ENCODE measurements at places on chromosomes 2 and 18.

DNA sequence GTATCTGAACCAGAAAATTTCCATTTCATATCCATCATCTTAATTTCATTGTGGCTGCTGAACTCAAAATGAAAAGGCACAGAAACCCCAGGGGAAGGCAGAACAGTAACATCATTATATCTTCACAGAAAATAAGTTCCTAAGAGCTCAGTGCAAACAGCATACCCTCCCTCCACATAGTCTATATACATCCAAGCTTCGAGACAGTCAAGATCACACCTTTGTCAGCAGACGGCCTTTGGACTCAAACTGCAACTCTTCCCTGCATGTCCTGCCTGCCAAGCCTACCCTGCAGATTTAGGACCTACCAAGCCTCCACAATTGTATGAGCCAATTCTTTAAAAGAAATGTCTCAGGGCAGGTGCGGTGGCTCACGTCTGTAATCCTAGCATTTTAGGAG lies 502.1 kb downstream of the SUCLG1 start:
- DNase-seq, result no peak

- peak; percentile 58 for DNase-seq
These were observed 97.5 kb upstream of the CD302 start for GRCh38 chr2:159895258-159896065.

- peak; percentile 25 for DNase-seq
These were observed 12.8 kb upstream of the TTN start for GRCh38 chr2:178819992-178820391.

- peak; percentile 45 for DNase-seq
These were observed 540 bp upstream of the RAB10 start for GRCh38 chr2:26033270-26033817.

DNA sequence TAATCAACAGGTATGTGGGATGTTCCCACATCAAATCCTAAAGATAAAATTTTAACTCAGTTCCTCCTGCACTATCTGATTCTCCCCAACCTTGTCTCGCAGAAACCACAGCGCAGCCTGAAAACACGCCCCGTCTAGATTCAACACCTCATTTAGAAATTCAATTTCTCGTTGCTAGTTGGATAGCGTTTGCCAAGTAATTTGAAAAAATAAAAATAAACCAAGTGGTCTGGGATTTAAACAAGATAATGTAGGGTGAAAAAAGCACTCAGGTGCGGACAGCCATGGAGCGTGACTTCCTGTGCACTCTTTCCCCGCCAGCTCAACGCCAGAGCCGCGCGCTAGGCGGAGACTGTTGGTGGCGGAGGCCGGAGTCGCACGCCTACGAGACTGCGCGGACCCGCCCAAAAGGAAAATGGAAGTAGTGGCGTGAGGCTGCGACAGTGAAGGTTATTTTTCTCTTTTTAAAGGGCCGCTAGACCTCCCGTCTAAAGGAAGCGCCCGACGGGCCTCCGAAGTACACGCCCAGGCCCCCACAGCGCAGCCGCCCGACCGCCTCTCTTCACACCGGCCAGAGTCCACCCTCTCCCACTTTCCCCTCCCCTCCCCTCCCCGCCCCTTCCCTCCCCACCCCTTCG lies 615 bp upstream of the CCNT2 start:
- DNase-seq, result no peak

- DNase-seq, result no peak
These were observed 3.5 kb downstream of the CNNM4 start for GRCh38 chr2:96764253-96764637.

- DNase-seq, result no peak
These were observed 689 bp downstream of the RPRD1A start for GRCh38 chr18:36066686-36067054.

DNA sequence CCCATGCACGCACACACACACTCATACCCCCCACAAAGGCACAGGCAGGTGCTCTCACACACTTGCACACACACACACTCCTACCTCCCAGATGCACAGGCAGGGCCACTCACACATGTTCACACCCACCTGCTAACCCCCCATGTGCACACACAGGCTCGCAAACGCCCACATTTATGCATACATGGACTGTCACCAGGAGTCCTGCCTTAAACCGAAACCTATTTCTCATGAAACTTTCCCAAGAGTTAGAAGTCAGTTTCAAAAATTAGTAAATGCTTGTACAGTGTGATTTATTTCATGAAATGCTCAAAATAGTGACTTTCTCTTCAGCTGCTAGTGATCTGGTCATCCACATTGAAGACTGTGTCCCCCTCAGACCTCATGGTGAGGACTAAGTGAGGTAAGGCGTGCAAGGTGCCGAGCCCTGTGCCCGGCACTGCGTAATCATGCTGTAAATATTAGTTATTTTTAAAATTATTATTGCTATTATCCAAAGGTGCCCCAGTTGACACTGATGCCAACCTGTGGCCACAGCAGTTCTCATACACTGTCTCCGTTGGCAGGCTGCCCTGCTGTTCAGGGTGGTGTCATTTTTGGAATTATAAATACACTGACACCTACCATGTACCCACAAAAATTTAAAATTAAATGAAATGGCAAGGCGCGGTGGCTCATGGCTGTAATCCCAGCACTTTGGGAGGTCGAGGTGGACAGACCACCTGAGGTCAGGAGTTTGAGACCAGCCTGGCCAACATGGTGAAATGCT lies 12.4 kb downstream of the CNNM4 start:
- DNase-seq, result peak; percentile 64

GRCh38 chr2:149246186-149246585 lies 84.2 kb upstream of the LYPD6 start:
- no peak for DNase-seq

DNA sequence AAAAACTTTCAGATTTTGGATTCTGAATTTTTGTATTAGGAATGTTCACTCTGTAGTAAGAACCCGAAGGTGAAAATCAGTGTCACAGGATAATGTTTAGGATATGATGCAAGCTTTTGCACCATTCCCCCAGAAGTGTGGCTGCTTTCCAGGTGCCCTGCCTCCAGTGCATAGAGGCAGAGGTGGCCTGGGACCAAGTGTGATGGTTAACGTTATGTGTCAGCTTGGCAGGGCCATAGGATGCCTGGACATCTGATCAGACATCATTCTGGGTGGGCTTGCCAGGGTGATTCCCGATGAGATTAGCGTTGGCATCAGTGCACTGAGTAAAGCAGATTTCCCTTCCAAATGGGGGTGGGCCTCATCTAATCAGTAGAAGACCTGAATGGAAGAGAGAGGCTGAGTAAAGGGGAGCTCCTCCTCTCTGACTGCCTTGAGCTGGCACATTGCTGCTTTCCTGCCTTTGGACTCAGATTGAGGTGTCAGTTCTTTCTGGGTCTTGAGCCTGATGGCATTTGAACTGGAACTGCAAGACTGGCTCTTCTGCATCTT lies 177.4 kb upstream of the HS6ST1 start:
- DNase-seq, result no peak

DNA sequence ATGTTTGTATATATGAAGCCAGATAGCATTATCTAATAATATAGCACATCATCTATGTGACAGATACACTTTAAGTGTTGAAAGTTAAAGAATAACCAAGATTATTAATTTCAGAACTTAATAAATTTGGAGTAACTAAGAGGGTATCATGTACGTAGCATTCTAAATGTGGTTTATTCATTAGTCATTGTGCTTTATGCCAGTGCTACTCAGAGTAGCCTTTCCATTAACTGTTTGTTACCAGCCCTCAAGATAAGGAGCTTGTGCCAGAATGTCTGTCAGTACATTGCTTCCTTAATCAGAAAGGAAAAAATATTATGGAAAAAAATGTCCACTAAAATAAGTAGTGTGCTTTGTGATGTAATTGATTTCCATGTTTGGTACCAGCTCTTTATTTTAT lies 94.9 kb upstream of the TWSG1 start:
- no peak for DNase-seq

DNA sequence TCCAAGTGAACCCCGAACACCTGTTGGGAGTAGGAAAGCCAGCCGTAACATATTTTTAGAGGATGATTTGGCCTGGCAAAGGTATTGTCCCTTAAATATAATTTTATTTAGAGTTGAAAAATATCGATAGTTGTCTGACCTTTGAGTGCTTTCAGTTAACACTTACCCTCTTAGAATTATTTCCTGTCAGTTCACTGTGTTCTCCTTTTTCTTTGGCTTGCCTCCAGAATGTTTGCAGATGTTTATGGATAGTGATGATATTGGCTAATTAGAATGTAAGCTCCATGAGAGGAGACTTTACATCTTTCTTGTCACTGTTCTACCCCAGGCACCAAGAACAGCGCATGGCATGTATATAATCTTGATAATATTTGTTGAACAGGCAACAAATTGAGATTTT lies 19.8 kb downstream of the PIKFYVE start:
- no peak for DNase-seq

- no peak for DNase-seq
These were observed 268.3 kb downstream of the VAPA start for GRCh38 chr18:10182009-10182624.

DNA sequence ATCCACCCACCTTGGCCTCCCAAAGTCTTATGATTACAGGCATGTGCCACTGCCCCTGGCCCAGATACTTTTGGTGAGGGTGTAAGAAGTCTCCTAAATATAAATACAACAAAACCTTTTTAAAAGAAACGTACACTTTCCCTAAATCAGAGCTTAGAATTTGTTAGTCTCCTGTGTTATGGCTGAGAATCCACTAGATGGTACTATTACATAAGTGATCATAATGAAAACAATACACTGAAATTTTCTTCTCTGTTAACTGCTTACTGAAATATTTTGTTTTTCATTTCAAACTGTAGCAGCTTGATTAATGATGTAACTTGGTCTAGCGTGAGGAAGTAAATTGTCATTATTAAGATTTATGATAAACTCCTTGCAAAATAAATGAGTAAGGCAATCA lies 74.8 kb upstream of the FAM98A start:
- peak; percentile 11 for DNase-seq

GRCh38 chr2:98158305-98158704 lies 71.3 kb downstream of the VWA3B start:
- DNase-seq, result no peak

- no peak for DNase-seq
These were observed 265.1 kb upstream of the TNP1 start for GRCh38 chr2:217125014-217125413.

GRCh38 chr2:7119132-7119835 lies 202.1 kb downstream of the RNF144A start:
- peak; percentile 24 for DNase-seq

- no peak for DNase-seq
These were observed 95.0 kb upstream of the ZFP36L2 start for GRCh38 chr2:43321446-43321845.

DNA sequence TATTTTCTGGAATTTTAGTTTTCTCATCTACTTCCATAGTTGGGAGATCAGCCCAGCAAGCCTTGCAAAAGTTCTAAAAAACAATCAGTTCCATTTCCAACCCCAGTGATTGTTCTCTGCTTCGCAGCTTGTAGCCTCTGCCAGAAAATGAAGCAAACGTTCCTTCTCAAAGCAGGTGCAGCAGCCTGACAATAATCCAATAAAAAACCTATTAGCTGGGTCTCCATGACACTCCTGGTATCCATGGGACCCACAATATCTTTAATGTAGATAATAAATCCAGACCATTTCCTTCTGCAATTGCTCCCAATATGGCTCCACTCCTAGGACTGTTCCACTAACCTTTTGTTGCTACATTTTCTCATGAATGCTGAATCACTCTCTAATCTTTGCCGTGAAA lies 140.8 kb upstream of the SETBP1 start:
- DNase-seq, result no peak

DNA sequence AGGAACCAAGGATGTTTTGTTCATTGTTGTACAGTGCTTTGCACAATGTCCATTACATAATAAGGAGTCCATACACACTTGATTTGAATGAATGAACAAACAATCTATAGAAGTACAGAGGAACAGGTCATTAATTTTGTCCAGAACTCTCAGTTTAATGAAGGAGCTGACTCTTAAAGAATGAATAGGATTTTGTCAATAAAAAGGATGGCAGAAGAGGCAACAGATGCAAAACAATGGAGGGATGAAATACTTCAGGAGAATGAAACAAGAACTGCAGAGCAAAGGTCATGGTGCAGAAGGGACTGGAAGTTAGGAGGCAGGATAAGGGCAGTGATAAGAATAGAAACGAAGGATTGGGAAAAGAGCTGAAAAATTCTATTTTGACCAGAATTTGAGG lies 28.7 kb upstream of the COL5A2 start:
- DNase-seq, result no peak

DNA sequence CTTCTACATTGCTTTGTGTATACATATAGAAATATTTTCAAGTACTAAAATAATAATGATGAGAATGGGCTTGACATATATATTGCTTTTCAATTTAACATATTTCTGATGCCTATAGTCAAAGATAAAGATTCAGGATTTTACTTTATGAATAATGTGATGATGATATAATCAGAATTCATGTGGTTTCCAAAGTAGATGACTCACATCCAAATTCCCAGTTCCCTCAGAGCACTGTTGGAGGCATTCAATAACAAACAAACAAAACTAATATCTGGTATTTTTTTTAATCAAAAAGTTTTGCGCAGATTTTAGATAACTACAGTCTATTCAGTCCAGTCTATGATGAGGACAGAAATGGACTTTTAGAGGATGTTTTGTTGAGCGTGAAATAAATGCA lies 2094.5 kb upstream of the CELF4 start:
- no peak for DNase-seq

- DNase-seq, result no peak
These were observed 599.0 kb upstream of the SYT4 start for GRCh38 chr18:43876286-43876685.

GRCh38 chr2:157173740-157174184 lies 83.7 kb upstream of the GALNT5 start:
- DNase-seq, result no peak

GRCh38 chr2:74850496-74851190 lies 16.7 kb downstream of the HK2 start:
- no peak for DNase-seq

DNA sequence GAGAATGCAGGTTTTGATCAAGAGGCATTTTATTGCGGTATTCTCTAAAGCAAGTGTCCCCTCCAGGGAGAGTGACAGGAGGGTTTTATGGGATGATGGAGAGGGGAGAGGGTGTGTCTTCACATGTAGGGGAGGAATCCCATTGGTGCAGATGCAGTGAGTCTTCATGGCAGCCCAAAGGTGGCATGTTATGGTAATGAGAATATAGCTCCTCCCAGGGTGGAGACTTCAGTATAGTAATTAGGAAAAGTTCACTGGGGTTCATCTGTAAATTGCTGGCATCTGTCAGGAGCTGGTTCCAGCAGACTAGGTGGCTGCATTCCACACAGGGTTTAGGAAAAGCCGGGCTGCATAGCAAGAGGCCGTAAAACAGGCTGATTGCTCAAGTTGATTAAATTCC lies 230.7 kb upstream of the CCDC68 start:
- DNase-seq, result no peak

- no peak for DNase-seq
These were observed 243.8 kb upstream of the CHST9 start for GRCh38 chr18:27428716-27429475.
